Left cardiac atrium (tissue), 4 donors: ENCODE measurements at places on chromosomes 6 and 20.

- DNase-seq: no peak
Measured at GRCh38 chr6:43935921-43936439, 166.0 kb downstream of the VEGFA start.

GRCh38 chr6:80579391-80580023 lies 473.0 kb downstream of the BCKDHB start:
- no peak for DNase-seq

GRCh38 chr6:160226118-160226591 lies 32.5 kb downstream of the SLC22A2 start:
- DNase-seq: no peak

- no peak for DNase-seq
Measured at GRCh38 chr6:125474061-125474460, 172.3 kb upstream of the HDDC2 start.

GRCh38 chr6:30490026-30490876 lies 942 bp downstream of the HLA-E start:
- peak; percentile 76 for DNase-seq

DNA sequence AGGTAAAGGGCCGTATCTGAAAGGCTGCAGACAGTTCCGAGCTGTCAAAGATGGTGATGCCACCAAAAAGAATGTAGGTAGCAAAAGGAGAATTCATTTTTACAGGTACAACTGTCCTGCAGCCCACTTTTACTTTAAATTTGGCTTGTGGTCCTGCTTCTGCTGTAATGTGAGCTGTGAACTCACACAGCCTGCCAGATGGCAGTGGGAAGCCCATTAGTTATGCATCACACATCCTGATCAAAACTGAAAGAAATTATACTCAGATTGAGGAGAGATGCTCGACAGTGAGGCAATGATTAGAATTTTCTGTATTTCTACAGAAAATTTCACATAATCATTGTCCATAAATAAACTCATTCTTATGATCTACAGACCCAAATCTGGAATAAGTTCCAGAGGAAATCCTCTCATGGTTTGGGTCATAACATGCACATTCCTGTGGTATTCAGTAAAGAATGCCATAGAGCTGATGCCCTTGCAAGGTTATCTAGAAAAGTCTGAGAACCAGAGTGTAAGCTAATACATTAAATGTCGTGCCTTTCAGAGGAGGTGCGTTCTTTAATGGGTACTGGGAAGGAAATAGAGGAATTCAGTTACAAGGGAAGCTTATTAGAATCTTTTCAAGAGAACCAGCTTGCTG lies 23.9 kb upstream of the E2F3 start:
- no peak for DNase-seq

DNA sequence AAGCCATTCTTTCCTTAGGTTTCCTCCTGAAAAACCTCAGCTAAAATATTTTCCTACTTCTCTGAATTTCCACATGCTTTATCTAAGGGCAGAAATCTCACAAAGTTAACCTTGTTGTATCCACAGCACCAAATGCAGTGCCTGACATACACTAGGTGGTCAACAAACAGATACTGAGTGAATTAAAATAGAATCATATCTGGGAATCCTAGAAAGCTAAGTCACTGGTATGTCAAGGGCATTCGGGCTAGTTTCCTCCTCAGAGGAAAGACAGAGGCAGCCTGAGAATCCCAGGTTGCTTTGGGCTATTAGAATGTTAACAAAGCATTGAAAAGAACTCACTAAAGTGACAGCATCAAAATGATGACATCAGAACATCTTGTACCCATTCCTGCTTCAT lies 132.7 kb upstream of the F13A1 start:
- DNase-seq: no peak

DNA sequence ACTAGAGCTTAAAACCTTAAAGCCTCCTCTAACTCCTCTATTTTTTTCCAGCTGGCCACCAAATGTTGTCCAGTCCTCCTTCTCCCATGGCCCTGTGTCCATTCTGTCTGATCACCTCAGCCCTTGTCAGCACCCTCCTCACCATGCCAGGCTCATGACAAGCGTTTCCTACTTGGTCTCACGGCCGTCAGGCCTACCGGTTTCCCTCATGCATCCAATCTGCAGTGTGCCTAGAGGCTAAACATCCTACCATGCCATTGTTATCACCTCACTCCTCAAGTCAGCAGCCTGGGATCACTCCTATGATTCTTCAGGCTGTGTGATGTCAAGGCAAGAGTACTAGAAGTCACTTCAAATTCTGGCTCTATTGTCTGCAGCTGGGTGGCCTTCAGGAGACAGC lies 9.6 kb upstream of the TJAP1 start:
- no peak for DNase-seq

- DNase-seq: no peak
Measured at GRCh38 chr20:42686057-42686456, 503.6 kb downstream of the PTPRT start.

- DNase-seq: no peak
Measured at GRCh38 chr20:8807480-8808201, 261.2 kb upstream of the PLCB4 start.

DNA sequence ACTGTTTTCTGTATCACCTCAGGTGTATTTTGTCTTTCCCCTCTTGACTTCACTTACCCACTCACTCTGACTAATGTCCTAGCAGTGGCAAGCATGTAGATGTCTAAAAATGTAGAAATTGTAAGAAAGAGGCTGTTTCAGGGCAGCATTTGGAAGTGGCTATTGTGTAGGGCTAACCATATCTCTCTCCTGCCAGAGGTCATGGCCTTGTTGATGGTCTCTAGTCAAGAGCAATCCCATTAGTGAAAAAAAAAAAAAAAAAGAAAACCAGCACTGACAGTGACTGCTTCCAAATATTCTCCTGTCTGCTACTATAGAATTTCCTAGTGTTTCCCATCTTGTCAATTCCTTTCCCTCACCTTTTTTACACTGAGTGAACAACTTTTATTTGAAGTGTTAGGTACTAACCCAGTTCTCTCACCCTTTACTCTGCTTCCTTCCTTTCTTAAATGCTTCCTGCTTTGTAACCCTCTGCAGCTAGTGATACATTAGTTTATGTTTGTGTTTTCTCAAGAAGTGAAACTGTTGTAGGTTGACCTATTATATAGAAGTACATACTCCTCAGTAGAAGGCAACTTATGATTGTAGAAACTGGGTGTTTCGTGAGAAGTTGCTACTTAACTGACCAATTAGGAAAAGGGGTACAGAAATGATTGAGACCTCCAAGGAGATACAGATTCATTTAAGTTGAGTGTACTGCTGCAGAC lies 174.1 kb upstream of the PTPRK start:
- no peak for DNase-seq

- DNase-seq: no peak
Measured at GRCh38 chr20:19820555-19821211, 62.6 kb downstream of the RIN2 start.

DNA sequence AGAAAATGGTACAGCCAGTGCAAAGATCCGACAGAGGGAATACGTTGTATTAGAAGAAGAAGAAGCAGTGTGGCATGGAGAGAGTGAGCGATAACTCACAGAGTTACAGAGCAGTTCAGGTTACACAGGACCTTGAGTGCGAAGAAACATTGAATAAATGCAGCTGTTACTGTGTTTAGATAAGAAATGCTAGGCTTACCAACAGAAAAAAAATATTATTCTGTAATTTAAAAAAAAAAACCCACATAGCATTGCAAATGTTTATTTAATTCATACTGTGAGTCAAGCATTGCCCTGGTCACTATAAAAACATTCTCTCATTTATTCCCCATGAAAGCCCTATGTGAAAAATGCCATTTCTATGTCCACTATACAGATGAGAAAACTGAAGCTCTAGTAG lies 373.4 kb upstream of the EPHA7 start:
- DNase-seq: no peak

GRCh38 chr20:25256226-25256859 lies 8.5 kb downstream of the PYGB start:
- DNase-seq: no peak

DNA sequence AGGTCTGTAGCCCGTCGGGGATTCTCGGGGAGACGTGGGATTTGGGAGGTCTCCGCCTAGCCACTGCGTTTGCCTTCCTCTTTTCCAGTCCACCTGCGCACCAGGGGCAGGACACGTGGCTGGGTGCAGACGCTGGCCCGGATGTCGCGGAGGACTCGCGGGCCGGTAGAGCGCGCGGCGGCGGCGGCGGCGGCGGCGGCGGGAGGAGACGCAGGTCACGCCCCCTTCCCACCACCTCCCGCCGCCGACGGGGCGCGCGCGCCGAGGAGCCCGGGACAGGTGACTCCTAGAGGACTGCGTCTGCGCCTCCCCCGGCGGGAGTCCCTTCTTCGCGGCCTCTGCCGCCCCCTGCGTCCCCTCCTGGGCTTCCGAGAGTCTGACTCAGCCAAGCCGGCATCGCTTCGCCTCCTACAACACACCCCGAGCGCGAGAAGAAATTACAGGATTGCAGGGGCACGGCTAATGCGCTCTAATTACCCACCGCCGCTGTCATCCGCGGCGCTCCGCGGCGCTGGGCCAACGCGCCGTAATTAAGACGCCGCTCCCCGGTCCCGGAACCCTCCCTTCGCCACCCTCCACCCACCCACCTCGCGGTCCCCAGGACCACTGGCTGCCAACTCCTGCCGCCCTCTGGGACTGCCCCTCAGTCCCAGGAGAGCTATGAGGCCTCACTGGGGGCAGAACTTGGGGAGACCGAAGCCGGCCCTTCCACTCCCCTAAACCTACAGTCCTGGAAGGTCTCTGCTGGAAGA lies 124.5 kb downstream of the MRPL14 start:
- peak; percentile 57 for DNase-seq

DNA sequence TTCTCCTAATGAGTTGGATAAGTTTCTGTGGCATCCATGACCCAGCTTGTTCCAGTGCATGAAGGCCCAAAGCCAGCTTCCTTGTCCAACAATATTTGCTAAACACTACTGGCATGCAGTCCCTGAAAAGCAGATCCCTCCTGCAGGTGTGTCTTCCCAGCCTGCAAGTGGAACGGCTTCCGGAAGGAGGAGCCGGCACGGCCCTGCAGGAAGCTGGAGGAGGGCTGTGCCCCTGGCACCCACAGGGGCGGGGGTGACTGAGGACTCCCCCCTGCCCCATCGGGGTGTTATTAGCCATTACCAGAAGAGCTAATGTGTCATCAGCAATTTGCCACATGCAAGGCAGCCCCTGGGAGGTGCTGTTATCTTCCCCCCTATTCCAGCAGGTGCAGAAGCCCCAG lies 27.4 kb downstream of the NPEPL1 start:
- no peak for DNase-seq

DNA sequence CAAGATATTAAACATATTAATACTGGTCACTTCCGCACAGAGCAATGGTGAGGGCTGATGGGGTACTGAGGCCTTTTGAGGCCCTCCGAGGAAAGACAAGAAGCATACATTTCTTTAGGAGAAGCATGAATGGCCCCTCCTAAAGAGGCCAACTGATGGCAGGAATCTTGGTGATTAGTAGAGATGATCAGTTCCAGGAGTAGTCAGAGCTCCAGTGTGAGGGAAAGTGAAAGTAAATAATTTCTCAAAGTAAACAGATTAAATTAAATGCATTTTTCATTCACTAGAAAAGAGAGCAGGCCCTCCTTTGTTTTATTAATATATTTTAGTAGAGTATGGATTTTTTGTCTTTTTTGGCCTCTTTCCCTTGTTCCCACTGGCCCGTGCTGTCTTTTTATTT lies 38.2 kb downstream of the NOX3 start:
- no peak for DNase-seq

- no peak for DNase-seq
Measured at GRCh38 chr6:131754088-131754487, 43.3 kb upstream of the CTAGE9 start.
